ENCODE measurements at places on chromosomes 5 and 9.

DNA sequence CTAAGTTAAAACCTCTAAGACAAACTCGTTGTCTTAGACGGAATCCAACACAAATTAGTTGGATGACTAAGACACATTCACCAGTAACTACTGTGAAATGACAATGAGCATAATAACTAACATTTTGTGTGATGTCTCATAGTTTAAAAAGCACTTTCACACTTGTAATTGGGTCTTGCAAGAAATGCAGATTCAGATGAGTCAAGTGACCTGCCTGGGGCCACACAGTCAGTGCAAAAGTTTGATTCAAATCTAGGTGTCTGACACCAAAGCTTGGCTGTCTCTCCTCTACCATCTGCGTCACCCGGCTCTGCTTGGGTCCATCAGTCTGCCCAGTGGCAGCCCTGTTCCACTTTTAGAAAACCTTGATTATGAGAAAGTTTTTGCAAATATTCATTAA is 143.7 kb downstream of the TTLL11 start:
- DNase-seq, result no peak

GRCh38 chr5:59285300-59286016 is 608.1 kb downstream of the PDE4D start:
- no peak for DNase-seq

- no peak for DNase-seq
Measured at GRCh38 chr5:169496878-169497277, 86.7 kb upstream of the SPDL1 start.

GRCh38 chr9:92963831-92964606 is 16.7 kb downstream of the FGD3 start:
- peak; percentile 50 for DNase-seq

GRCh38 chr5:149228618-149229297 is 42.9 kb upstream of the AFAP1L1 start:
- DNase-seq, result no peak

DNA sequence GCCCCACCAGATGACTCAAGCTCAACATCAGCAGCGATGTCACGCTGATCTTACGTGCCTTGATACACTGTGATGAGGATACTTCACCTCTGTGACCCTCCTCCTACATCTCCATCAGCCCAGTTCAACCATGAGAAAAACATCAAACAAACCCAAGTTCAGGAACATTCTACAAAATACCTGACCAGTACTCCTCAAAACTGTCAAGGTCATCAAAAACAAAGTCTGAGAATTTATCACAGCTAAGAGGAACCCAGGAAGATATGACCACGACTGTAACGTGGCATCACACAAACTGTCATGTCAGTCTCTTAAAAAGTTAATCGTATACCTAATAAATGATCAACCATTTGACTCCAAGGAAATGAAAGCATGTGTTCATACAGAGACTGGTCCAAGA is 90.8 kb downstream of the COL23A1 start:
- DNase-seq, result no peak

DNA sequence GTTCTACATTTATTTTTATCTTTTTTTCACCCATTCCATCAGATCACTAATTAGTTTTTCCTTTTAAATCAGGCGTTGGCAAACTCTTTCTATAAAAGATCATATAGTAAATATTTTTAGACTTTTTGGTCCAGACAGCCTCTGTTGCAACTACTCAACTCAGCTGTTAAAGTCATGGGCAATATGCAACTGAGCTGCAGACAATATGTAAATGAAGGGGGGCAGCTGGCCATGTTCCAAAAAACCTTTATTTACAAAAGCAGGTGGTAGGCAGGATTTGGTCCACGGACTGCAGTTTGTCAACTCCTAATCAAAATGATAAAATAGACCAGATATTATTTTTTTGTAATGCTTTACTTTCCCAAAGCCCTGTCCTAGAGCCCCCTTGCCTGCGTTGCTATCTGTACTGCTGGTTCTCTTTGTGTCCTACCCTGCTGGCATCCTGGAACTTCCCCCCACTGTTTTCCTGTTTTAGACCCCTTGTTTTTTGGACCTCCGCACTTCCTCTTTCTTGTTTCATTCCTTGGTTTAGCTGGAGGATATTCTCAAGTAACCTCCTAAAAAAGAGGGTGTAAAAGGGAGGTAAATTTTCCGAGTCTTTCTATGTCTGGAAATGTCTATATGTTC is 24.7 kb upstream of the TNFSF8 start:
- no peak for DNase-seq

GRCh38 chr5:120901199-120901598 is 437.1 kb downstream of the PRR16 start:
- no peak for DNase-seq

DNA sequence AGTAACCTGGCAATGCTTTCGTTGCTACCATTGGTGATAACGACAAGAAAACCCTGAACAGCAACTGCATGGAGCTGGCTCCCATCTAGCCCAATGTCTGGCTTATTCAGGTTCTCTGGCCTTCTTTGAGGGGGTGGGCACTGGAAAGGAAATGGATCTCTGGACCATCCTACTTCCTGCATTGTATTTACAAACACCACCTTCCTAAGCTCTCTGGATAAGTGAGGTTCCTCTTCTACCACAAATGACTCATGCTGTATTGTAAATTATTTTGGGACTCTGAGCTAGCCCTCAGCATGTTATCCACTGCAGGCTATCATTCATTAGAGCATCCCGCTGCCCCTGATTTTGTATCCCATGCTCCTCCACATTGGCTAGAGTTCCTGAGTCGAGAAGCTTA is 136.9 kb upstream of the KLF9 start:
- no peak for DNase-seq

DNA sequence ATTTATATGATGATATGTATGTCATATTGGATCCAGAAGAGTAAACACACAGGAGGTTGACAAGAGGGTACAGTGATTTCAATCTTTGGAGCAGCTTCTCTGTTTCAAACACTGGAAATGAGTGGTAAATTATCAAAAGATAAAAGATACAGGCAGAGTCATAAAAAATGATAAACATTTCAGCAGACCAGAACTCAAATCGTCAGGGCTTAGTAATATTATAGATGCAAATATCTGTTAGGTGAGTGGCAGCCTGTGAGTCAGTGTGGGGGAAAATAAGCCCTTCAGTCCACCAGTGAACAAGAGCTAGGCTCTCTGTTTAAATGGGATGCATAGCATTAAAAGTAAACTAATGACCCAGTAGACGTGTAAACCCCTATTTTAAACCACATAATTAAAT is 1378.1 kb downstream of the EFNA5 start:
- no peak for DNase-seq

DNA sequence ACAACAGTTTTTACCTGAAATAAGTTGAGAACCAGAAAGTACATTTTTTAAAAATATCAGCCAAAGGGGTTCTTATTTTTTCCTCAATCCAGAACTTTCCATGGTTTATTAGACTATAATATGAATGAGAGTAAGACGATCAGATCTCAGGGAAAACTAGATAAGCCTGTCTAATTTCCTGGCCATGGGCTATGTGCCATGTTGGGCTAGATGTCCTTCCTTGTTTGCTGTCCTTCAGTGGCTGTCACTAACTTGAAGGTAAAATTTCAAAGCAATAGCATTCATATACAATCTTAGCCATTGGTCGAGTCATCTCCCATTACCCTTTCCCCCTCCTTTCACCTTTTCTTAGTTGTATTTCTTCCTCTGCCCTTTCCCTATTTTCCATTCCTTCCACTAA is 179.5 kb upstream of the PPP1R2B start:
- no peak for DNase-seq

GRCh38 chr5:115522832-115523403 is 21.7 kb downstream of the FEM1C start:
- DNase-seq, result no peak

- DNase-seq, result no peak
Measured at GRCh38 chr9:137878146-137878941, 762 bp downstream of the CACNA1B start.

DNA sequence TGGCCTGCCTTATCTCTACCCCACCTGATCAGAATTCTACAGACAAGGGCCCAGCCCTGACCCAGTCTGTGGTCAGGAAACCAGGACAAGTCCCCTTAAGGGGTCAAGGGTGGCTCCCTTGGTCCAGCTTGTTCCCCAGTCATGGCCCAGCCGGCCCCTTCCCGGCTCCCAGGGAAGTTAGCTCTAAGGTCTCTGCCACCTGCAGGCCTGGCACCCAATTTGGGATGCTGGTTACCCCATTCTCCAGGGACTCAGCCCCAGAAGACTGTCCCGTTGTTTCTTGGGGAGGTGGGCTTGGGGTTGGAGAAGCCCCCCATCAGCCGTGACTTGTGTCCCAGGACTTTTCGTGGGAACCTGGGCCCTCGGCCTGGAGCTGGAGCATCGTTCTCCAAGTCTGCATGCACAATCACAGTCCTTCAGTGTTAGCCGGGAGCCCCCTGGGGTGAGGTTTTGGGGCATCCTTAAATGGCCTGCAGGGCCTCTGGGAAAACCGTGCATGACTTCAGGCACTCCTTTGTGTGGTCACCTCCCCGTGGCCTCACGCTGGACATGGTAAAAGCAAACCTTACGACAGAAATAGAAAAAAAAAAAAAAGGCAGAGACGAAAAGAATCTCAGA is 150.8 kb upstream of the PHYKPL start:
- DNase-seq, result no peak

- no peak for DNase-seq
Measured at GRCh38 chr9:87193925-87194868, 246.9 kb upstream of the GAS1 start.

DNA sequence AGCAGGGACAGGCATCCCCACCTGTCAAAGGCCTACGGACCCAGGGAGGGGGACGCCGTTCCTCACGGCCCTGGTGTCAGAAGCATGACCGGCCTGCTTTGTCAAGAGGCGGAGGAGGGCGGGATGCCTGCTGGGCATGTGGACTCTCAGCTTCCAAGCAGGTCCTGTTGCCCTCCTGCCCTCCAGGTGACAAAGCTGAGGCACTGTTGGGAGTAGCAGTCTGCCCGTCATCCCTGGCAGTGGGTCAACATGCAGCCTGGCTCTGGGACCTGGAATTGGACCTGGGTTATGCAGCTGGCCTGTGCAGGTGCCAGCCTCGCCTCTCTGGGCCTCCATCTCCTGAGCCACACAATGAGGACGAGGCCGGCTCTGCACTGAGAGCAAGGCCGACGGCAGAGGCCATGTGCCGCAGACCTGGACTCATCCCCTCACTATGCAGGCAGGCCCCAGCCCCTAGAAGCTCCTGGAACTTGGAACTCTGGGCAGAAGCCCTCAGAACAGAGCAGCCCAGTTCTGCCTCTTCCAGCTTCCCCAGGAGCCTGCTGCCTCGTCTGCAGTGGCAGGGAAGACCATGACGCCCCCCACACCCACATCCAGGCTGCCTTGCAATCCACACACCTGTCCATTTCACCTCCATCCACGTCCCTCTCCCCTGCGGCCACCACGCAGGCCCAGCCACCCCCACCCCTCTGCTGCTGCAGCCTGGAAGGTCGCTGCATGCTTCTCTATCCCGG is 20.8 kb upstream of the FCN1 start:
- no peak for DNase-seq

GRCh38 chr9:94657021-94657725 is 17.9 kb upstream of the FBP1 start:
- DNase-seq, result no peak

GRCh38 chr5:67875601-67876000 is 340.0 kb upstream of the PIK3R1 start:
- DNase-seq, result no peak

- DNase-seq, result no peak
Measured at GRCh38 chr9:33472881-33473615, 676 bp downstream of the NOL6 start.

DNA sequence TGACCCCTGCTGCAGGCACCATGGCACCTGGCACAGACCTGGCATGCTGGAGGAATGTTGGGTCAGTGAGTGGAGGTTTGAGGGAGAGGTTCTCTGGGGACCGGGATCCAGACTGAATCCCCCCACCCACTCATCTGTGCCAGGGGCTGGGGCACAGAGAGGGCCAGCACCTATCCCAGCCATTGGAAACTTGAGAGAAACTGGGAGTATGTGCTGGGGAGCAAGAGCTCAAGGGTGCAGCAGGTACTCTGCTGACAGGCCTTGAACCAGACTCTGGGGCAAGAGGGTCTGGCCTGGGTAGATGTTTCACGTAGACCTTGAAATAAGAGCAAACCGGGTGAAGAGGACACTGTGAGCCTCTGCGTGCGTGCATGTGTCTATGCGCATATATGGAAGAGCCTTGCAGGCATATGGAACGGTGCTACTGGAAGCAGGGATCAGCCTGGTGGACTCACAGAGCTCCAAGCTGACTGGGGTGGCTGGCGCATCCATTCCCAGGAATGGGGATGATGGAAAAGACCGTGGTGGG is 8.8 kb downstream of the FGF18 start:
- DNase-seq, result no peak

GRCh38 chr5:4639946-4640345 is 500.2 kb upstream of the ADAMTS16 start:
- DNase-seq, result no peak

GRCh38 chr9:36798350-36799065 is 225.8 kb downstream of the MELK start:
- no peak for DNase-seq

GRCh38 chr5:135110785-135111596 is 77.0 kb upstream of the PITX1 start:
- no peak for DNase-seq

- no peak for DNase-seq
Measured at GRCh38 chr9:123327697-123328100, 28.3 kb upstream of the CRB2 start.

DNA sequence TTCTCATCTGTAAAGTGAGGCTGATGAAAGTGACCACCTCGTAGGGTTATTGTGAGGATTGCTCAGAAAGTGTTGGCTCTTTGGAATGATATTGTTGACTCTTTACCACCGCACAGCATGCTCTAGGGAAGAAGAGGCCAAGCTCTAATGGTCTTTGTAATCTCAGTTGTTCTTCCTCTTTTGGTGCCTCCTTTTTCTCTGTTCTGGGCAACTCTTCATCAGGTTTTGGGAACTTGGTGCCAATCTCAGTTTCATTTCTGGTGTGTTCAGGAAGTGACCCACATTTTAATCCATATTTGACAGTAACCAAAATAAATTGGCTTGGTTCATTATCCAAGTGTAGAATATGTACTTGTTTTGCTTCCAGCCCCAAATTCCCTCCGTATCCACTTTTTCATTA is 25.1 kb downstream of the ARHGAP26 start:
- DNase-seq, result no peak

DNA sequence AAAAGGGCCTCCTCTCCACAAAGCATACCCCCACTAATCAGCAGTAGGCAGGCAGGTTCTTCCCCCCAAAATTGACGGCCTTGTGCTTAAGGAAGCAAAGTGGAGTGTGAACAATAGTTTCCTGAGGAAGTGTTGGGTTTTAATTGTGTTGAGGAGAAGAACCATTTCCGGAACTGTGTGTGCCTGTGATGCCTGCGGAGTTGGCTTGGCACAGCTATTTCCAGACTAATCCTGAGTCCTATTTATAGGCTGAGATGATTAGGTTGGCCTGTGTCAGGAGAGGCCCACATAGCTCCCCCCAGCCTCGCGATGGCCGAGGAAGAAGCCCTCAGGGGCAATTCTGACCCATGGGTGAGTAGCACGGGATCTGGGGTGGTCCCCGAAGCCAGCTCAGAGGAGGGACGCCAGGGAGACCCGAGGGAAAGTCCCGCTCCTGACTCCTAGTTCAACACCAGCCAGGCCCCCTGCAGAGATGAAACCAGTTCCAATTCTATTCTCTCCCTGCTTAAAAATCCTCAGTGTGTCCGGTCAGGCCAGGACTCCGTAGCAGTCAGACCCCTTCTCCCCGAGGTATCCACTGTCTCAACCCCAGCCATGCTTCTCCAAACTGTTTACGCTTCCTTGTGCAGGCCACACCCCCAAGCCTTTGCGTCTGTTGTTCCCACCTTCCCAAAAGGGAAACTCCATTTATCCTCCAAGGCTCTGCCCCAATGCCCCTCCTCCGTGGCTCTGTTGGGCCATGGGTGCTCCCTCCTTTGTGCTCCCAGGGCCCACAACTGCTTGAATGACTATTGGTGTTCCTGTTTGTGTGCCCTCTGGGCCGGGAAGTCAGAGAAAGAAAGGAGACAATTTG is 18.1 kb downstream of the GSN start:
- no peak for DNase-seq

Measured in activated CD4-positive, alpha-beta T cell treated with anti-CD3 and anti-CD28 coated beads for 1 hour (primary cell).